H1 (cell line): ENCODE measurements at places on chromosomes 12 and 14. TPM values are rescaled to one million over a fixed set of nuclear protein-coding genes. Genes with fewer than 3 reads are reported as not detected.

DNA sequence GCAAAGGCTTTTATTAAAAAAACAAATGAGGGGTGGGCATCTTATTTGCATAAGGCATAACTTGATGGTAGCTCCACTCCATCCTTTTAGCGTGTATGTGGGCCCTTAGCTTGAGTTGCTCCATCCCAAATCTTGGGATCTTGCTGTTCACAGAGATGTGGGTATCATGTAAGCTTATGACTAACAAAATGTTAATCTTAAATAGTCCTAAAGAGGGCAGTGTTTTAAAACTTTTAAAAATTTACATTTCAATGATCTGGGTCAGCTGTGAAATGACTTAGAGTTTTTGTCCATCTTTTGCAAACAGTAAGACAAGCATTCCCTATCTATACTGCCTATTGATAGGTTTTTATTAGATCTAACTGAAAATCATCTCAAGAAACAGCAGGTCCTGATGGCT is 86.0 kb downstream of the SLCO1A2 start:
- no peaks in the 10 kb centered on the region for H3K36me3 ChIP-seq
- H3K27ac ChIP-seq, result no peak overlapping the region
- DNase-seq, result no peak
- H3K27me3 ChIP-seq, result no peaks in the 10 kb centered on the region

DNA sequence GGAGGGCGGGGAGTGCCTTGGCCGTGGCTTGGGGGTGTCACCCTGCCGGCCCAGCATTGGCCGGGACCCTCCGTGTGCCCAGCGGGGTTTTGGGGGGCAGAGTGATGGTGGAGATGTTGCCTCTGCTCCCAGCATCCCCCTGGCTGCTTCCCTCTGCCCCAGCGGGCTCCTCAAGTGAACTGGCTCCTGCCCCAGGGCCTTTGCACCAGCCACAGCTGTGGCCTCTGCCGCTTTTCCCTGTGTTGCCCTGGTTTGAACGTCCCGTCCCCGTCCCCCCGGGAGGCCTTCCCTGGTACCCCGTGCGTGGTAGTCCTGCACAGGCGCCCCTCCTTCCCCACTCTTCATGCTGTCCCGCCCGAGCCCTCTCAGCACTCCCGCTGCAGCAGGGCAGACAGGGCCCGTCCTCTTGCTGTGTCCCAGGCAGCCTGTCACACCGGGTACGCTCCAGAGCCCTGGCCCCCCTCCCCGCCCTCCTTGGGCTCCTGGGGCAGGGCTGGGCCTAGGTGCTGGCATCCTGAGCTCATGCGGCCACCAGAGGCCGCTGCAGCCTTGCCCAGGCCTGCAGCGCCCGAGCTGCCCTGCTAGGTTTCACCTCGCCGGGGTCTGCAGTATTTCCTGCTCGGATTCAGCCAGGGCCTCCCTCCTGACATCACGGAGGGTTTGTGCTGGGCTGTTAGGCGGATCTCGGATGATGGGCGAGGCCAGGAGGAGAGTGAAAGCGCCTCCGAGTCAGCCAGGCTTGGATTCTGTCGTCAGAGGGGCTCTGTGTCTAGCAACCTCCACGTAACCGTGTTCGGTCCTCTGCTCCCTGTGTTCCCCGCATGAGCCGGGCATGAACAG is 9.5 kb downstream of the NOC4L start:
- H3K27ac ChIP-seq, result no peak overlapping the region
- H3K4me3 ChIP-seq, result no peak overlapping the region
- H3K36me3 ChIP-seq, result peaks cover 37% of the 10 kb centered on the region
- H3K4me1 ChIP-seq, result no peaks in the 10 kb centered on the region
- peak; percentile 85 for DNase-seq

DNA sequence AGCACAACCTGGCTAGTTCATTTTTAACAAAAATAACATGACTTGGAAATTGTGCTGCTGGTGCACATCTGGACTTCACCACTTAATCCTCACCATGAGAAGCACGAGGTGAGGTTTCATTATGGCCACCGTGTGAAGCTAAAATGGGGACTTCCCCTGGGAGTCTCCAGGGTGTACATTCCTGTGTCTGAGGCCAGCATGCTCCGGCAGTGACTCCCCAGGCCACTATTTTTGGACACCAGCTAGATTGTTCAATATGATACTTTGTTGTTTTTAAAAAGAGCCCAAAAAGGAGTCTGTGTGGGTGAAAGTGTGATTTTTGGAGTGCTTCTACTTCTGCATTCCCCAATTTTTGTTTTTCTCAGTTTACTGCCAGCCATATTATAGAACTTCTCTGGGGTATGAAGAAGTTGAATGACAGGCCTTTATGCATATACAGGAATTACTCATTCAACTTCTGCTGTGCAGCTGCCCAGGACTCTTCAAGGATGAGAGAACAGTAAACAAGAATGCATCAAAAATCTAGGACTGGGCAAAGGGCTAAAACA is 16.9 kb upstream of the AICDA start:
- no peak overlapping the region for H3K4me3 ChIP-seq
- no peaks in the 10 kb centered on the region for H3K4me1 ChIP-seq
- H3K27me3 ChIP-seq, result no peaks in the 10 kb centered on the region; the same call in 1 of the 2 replicates
- no peak overlapping the region for H3K27ac ChIP-seq
- no peak for DNase-seq

- H3K36me3 ChIP-seq, result no peaks in the 10 kb centered on the region
- H3K4me3 ChIP-seq, result no peak overlapping the region
- H3K4me1 ChIP-seq, result no peaks in the 10 kb centered on the region
- no peak for DNase-seq
- H3K27me3 ChIP-seq, result no peaks in the 10 kb centered on the region
Observed at GRCh38 chr12:10121278-10121677, 8.7 kb downstream of the CLEC7A start.

GRCh38 chr12:83016218-83016835 is 329.6 kb downstream of the TMTC2 start:
- H3K4me1 ChIP-seq, result no peaks in the 10 kb centered on the region
- DNase-seq, result no peak

Gene HNF1A
- not detected in 2 replicates for total RNA-seq

DNA sequence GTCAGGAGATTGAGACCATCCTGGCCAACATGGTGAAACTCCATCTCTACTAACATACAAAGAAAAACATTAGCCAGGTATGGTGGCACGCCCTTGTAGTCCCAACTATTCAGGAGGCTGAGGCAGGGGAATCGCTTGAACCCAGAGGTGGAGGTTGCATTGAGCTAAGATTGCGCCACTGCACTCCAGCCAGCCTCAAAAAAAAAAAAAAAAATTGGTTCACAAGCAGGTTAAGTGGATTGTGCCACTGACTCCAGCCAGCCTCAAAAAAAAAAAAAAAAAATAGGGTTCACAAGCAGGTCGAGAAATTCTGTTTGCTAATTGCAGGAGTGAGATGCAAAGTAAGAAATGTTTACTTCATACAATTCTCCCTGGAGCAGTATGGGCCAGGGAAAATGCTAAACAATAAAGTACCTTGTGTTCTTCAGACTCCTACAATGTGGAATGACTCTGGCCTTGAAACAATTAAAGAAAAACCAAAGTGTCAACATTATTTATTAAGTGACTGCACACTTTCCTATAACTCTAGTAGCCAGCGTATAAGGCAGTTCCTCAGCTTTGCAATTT is 6.1 kb downstream of the EDDM3B start:
- peak overlapping the region; percentile 60 for H3K27ac ChIP-seq
- no peaks in the 10 kb centered on the region for H3K27me3 ChIP-seq
- no peak for DNase-seq

Gene MUCL1
- not detected in 2 replicates for total RNA-seq

Gene CD27
- total RNA-seq, result 0.28 TPM in 1 of 2 replicates, not detected in the other
